Activated CD4-positive, alpha-beta T cell treated with anti-CD3 and anti-CD28 coated beads for 36 hours (primary cell): ENCODE measurements at places on chromosomes 11 and 22.

DNA sequence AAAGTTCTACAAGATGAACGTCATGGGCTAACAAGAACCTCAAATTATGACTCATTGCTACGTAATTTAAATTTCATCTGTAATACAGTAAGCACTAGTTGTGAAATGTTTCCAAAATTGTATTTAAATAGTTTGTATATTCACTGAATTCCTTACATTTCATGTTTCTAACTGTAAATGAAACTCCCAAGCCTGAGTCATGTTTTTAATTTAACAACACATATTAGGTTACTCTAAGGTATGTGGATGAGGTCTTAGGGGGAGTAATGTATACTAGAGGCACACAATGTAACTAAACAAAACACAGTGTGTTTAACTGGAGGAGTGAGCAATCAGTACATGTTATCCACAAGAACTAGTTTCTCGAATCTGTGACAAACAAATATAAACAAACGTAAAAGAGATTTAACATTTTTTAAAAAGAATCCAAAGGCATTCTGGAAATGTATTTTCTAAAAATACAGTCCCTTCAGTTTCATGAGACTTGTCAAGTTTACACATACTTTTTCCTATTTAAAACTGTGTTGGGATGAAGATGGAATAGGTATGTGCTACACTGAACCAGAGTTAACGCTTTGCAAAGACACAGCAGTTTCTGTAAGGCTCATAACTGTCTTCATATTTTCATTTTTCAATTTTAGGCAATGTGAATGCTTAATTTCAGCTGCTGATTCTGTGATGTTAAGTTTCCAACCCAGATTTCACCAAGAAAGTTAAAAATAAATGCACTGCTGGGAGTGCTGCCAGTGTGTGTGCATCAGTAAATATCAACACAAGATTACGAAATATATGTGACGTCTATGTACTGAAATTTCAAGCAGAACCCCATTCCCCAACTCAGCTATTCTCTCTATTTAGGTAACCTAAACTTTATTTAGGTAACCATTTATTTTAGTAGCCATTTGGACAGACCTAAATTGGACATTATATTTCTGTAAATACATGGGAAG, 52.6 kb downstream of the PITPNB start:
- peaks cover 31% of the 10 kb centered on the region for H3K36me3 ChIP-seq
- H3K4me3 ChIP-seq = no peak overlapping the region
- H3K27ac ChIP-seq = peak overlapping the region; percentile 74

- H3K27ac ChIP-seq = peak overlapping the region; percentile 93
- no peaks in the 10 kb centered on the region for H3K27me3 ChIP-seq
- peaks cover 45% of the 10 kb centered on the region for H3K4me1 ChIP-seq
- peak; percentile 65 for DNase-seq
These were observed 700 bp downstream of the TTC17 start for GRCh38 chr11:43359422-43359818.

- peaks cover 47% of the 10 kb centered on the region for H3K27me3 ChIP-seq
- peaks cover 2% of the 10 kb centered on the region for H3K36me3 ChIP-seq
- DNase-seq = no peak
- peaks cover 13% of the 10 kb centered on the region for H3K4me1 ChIP-seq
These were observed 2.2 kb downstream of the YAP1 start for GRCh38 chr11:102112509-102112821.

DNA sequence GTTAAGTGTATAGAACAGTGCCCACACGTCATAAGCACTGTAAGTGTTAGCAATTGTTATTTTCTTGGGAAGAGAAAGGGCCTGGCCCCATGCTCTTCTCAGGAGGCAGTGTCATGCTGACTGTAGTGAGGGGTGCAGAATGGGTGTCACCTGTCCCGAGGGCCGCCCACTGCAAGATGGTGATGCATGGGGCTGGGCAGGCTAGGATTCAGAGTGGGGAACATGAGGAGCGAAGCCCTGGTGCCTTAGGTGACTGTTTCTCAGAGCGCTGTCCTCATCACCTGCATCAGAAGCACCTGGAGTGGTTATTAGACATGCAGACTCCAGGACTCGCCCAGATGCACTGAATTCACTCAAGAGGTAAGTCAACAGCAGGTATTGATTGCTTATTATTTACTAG, 101.0 kb upstream of the PARVA start:
- no peak overlapping the region for H3K27ac ChIP-seq
- DNase-seq = no peak
- H3K36me3 ChIP-seq = no peaks in the 10 kb centered on the region
- H3K4me3 ChIP-seq = no peak overlapping the region

DNA sequence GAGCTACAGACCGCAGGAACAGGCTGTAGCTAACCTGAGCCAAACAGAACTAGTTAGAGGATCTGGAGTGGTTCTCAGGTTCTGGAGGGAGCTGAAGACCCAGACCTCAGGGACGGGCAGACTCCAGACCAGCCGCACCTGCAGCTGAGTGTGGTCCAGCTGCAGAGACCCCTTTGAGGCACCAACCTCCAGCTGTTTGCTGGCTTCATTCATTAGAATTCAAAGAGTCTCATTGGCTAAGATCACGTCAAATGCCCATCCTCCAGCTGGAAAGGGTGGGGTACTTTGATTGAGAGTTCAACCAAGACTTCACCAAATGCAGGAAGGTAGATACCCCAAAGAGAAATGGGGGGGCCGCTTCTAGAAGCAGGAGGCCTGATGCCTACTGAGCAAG, 13.4 kb upstream of the IL2RB start:
- H3K27me3 ChIP-seq = no peaks in the 10 kb centered on the region
- DNase-seq = no peak
- no peaks in the 10 kb centered on the region for H3K36me3 ChIP-seq
- peaks cover 81% of the 10 kb centered on the region for H3K4me1 ChIP-seq

GRCh38 chr11:2533587-2534133, 88.9 kb downstream of the KCNQ1 start:
- peak; percentile 53 for DNase-seq
- no peaks in the 10 kb centered on the region for H3K27me3 ChIP-seq
- H3K4me1 ChIP-seq = peaks cover 15% of the 10 kb centered on the region
- no peak overlapping the region for H3K4me3 ChIP-seq
- H3K36me3 ChIP-seq = no peaks in the 10 kb centered on the region
